Activated naive CD8-positive, alpha-beta T cell treated with anti-CD3 and anti-CD28 coated beads, Interleukin-2, amount 50 U/mL, for 24 hours (primary cell): ENCODE measurements at places on chromosomes 3 and 15.
A peak's percentile ranks its signal among the peaks of the same experiment; 100 is the strongest.

- no peak for DNase-seq
These were observed 202.0 kb downstream of the GHSR start for GRCh38 chr3:172246107-172246844.

GRCh38 chr3:30503446-30503845 lies 103.0 kb upstream of the TGFBR2 start:
- no peak for DNase-seq

- peak; percentile 60 for DNase-seq
These were observed 466 bp downstream of the NFKBIZ start for GRCh38 chr3:101849714-101850245.

DNA sequence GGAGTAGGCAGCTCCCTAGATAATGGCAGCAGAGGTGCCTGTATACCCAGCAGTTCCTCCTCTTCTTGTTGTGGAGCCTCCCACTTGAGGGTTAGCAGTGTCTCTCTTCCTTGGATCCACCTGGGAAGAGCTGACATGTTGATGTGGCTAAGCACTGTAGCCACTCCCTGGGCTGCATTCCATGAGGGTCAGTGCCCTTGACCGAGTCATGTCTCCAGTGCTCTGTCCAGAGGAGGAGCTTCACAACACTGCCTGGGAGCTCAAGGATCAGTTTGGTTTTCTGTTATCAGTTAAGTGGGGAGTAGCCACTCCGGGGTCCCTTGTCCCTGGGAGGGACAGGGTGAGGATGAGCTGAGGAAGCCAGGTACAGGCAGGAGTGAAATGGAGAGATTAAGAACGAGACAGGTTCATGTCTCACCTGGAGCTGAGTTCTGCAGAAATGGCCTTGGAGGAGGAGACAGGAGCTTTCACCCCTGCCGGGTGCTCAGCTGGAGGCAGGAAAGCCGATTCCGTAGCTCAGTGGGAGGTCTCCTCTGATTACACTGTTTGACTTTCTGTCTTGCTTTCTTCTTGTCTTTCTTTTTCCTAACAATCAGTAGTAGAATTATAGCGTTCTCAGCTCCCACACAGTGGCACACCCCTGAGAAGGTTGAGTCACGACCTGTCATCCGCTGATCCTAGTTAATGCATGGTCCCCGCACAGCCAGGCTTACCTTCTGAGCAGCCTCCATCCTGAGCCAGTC lies 57.9 kb upstream of the SEC22A start:
- DNase-seq, result no peak

- no peak for DNase-seq
These were observed 32.2 kb downstream of the SLC6A6 start for GRCh38 chr3:14434498-14435151.

DNA sequence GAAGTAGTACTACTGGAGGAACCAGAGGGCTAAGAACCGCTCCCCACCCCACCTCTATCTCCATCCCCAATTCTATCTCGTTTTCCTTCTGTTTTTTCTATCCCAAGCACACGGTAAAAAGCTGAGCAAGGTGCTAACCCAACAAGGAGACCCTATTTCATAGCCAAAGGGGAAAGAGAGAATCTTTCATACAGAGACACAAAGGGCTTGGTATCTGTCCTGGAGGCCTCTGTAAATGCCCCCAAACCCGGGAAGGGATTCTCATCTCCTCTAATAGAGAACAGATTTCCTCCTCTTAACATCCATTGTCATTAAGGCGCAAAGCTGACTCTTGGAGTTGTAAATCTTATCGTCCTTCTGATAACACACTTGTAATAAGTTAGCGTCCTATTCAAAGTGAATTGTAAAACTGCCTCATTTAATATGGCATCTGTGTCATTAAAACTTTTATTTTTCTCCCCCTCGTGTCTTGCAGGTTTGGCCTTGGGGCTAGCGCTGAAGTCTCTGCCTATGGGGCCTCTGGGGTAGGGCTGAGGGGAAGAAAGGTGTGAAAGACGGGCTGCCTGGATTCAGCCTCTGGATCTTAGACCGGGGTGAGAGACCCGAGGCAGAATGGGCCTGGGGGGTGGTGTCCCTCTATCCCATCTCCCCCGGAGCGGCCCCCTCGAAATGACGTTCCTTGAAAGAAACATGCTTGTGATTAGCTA lies 12.1 kb downstream of the NR2F2 start:
- DNase-seq, result no peak

DNA sequence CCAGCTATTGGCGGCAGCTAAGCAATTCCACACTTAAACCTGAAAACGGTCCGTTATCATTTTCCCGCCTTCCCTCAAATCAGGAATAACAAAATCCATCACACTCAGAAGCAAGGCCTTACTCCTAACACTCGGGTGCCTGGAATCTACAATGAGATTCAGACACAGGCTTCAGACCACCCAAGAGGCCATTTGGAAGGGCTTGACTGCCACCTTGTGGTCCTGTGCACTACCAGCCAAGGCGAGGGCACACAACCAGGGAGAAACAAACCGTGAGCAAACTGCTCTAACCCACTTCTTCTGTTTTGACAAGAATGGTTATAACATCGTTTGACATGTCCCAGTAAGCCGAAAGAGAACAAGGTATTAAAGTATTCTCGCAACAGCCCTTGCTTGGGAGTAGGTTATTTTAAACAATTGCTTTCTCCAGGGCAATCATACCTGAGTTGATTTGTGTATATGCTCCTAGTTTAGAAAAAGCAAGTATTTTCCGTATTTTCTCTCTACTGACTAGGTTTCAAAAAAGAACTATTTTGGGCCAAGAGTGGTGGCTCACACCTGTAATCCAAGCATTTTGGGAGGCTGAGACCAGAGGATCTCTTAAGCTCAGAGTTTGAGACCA lies 40.1 kb upstream of the TAFA4 start:
- peak; percentile 59 for DNase-seq

DNA sequence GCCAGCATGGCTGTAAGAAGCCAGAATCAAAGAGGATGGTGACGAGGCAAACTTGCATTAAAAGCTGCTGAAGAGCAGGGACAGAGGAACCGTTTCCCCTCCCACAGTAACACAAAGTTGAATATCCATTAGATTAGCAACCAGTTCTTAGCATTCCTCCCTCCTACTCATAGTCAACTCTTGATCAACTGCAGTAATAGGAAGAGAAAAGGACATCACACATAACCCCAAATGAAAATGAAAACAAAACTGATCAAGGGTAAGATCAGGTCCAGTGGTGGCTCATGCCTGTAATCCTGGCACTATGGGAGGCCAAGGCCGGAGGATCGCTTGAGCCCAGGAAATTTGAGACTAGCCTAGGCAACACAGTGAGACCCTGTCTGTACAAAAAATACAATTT lies 165.2 kb downstream of the GREM1 start:
- DNase-seq, result no peak

DNA sequence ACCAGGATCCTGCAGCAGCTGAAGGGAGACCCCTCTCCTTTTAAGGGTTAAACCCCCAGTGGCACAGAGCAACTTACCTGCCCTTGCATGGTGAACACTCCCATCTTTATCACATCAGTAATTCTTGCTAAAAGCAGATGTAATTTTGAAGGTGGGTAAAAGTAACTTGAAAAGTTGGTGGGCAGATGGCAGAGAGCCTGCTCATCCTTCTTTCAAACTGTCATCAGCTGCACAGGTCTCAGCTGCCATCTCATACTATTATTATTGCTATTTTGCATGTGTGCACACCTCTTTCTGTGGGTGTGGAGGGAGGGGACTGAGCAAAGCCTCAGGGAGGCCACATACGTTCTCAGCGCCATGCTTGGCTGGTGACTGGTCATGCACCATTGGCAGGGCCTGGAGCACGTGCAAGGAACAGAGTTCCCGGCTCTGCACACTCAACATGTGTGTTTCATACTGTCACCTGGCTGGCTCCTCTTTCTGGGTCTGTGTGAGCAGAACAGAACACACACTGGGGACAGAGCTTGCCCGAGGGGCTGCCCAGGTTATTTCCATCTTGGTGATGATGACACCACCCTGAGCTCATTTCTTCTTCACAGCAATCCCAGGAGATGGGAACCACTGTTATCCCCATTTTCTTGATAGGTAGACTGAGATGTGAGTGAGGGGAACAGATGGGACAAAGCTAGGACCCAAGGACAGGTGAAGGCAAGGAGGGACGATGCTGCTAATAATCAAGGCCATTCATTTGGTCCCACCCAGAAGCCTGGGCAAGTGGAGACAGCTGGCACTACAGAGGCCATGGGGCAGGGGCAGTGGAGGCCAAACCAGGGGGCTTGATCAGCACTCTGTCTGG lies 95.8 kb upstream of the KLF13 start:
- DNase-seq, result peak; percentile 18

DNA sequence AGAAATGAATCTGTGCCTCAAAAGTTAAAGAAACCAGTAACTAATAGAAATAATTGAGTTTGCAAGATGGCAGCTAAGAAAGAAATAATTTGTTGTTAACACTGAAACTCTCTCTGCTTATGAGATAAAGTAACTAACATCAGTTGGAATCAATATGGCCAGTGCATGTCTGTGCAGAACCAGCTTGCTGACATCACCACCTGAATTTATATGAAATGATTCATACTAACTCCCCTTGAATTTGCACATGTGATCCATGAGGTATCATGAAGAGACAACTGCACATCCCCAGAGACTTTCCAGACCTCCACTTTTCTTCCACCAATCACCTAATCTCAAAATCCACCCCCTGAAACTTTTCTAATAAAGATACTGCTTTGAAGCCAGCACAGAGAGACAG lies 10.3 kb upstream of the SLC25A38 start:
- DNase-seq, result no peak

- DNase-seq, result no peak
These were observed 340.2 kb upstream of the ADAMTS9 start for GRCh38 chr3:65028024-65028423.

DNA sequence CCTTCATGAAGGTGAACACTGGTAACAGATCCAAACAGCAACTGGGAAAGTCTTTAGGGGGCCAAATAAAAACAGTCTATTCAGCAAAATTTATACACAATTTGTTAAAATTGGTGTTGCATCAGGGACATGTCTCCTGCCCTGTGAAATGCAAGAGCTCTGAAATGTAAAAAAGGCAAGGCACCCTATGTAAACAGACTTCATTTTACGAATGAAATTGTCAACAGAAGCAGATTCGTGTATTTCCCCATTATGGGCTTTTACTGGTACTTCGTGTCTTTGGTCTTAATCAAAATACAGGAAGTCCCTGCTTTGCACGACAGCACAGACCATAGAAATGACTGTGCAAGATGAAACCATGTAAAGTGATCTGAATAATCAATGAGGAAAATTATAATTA lies 127.3 kb upstream of the THBS1 start:
- no peak for DNase-seq

DNA sequence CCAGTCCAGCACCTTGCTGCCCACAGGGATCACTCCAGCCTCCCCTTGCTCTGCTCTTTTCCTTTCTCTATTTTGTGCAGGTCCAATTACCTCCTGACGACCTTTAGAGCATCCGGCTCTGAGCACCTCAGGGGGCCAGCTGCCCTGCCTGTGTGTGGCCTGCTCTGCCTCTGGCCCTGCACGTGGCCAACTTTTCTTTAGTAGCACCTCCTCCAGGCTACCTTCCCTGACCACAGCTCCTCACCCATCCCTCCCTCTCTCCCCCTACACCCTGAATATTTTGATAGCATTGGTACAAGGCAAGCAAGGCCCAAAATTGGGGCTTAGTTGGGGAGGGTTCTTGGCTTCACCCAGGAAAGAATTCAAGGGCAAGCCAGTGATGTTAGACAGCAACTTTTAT lies 66.9 kb upstream of the PRR20G start:
- DNase-seq, result no peak

- DNase-seq, result no peak
These were observed 29.3 kb upstream of the ST3GAL6 start for GRCh38 chr3:98733812-98734281.

- DNase-seq, result no peak
These were observed 203.3 kb downstream of the RORA start for GRCh38 chr15:61025781-61026180.

DNA sequence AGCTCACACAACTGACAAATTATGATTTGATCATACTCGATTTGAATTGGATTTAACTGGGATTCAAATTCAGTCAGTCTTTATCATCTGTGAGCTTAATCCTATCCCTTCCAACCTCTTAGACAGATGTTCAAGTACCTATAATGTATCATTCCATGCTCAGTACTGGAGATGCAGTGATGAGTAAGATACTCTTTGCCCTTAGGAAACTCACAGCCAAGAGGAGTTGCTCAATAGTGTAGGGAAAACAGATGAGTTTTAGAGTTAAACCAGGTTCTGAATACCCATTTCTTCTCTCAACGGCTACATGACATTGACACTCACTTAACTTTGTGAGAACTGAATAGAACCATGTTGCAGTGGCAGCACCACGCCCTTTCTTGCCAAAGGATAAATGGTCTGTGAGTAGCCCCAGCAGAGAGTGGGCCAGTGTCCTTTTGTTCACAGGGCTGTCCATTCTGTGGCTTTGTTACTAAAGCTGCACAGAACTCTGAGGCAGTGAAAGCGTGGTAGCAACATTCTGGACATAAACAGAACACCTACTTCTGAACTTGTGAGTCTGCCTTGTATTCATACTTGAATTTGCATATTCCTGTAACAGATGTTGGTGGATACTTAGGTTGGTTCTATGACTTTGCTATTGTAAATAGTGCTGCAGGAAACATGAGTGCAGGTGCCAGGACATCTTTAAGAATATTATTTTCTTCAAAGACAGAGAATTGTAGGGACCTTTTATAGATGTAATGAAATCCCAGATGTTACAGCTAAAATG lies 91.6 kb downstream of the RASA2 start:
- no peak for DNase-seq

- no peak for DNase-seq
These were observed 210.0 kb upstream of the TOPAZ1 start for GRCh38 chr3:44031387-44032380.

DNA sequence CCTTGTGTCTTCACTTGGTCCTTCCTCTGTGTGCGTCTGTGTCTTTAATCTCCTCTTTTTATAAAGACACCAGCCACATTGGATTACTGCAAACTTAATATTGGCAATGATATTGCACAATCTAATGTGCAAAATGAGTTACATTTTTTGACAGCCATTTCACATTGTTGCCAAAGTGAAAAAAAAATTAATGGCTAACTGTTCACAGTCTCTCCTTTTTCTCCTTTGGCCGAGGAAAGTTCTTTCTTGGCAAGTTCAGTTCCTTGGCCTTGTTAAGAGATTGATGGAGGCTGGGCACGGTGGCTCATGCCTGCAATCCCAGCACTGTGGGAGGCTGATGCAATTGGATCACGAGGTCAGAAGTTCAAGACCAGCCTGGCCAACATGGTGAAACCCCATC lies 62.2 kb upstream of the ZNF280D start:
- DNase-seq, result no peak

GRCh38 chr15:88428053-88428452 lies 39.1 kb downstream of the MRPL46 start:
- no peak for DNase-seq

DNA sequence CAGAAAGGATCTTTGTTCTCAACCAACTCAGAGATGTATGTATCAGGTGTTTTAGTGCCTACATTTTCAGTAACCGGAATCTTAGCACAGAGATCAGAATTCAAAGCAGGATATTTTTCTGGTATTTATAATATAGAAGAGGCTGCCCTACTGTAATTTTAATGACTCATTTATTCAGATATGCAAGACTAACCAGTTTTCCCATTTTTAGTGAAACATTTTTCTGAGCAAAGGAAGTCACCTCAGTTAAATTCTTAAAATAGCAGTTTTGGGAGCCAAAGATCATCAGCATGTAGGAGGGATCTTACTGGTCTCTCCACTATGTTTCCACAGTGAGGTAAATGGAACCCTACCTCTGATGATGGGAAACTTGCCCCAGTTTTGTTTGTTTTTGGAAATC lies 42.0 kb downstream of the SRP14 start:
- DNase-seq, result no peak
